ENCODE measurements at places on chromosomes 1 and 21.

GRCh38 chr1:242056988-242057744 is 58.3 kb upstream of the MAP1LC3C start:
- DNase-seq = no peak

GRCh38 chr1:41892301-41892781 is 26.4 kb downstream of the HIVEP3 start:
- no peak for DNase-seq

DNA sequence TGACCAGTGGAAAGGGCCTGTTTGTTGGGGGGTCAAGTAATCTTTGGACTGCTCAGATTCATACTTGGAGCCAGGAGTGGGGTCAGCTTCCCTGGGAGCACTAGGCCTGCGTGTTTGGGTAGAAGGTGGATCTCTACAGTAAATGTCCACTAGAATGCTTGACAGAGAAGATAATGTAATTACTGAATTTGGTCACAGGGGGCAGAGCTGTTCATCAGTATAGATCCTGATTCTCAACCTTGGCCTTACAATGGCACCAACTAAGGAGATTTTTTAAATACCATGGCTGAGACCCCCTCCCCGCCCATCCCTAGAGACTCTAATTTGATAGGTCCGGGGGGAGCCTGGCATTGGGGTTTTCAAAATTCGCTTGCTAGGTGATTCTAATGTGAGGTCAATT is 217.5 kb upstream of the PLXNA2 start:
- DNase-seq = no peak

DNA sequence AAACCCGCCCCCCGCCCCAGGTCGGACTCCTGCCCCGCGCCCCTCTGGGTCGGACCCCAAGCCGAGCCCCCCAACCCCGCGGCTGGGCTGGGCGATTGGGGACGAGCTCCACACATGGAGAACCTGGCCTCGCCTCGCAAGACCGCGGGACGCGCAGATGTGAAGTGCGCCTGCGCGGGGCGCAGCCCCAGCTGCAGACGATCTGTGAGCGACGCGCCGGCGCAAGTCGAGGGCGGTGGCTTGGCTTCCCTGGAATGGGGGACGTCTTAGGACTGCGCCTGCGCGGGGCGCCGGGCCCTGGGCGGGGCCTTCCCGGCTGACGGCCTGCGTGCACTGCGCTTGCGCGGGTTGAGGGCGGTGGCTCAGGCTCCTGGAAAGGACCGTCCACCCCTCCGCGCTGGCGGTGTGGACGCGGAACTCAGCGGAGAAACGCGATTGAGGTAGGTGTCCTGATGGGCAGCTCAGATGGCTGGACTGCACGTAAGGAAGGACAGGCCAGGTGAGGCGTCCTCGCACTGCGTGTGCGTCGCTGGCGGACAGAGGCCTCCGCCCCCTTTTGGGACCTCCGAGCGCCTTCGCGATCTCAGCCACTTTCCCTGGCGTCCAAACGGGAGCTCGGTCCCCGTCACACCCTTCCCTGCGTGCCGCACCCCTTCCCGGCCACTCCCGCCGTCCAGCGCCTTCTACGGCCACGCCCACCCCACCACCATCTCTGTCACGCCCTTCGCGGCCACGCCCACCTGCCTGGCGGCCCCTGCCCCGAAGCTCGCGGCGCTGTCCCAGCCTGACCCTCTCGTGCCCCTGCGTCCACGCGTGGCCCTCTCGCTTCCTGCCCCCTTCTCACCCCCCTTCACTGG is at the start of gene PRMT2:
Gene PRMT2, plus strand, starts transcription at position 351 of the 857 bp plus-strand sequence. CDS start 1,278 bp downstream, outside the sequence.
- DNase-seq = peak; percentile 98

- no peak for DNase-seq
These were observed 19.1 kb upstream of the LYST start for GRCh38 chr1:235885655-235886262.

DNA sequence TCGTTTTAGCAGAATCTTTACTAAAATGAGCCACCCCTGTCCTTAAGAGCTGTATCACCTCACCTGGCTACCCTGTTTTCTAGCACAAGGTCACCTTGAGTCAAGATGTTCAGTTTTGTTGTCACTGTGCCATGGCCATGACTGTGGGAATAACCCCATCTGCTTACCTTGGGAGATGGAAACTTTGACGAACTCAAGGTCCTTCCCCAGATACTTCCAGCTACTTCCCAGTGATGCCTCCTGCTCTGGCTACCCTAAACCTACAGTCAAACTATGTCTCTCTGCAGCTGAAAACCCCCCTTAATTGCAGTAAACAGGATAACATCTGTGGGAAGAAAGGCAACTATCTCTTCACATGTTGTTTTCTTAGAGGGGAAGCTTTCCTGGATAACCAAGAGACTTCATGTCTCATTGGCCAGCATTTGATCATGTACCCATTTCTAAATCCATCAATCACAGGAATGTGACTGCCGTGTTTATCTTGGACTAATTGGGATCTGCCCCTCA is 89.5 kb upstream of the C1orf21 start:
- DNase-seq = no peak

DNA sequence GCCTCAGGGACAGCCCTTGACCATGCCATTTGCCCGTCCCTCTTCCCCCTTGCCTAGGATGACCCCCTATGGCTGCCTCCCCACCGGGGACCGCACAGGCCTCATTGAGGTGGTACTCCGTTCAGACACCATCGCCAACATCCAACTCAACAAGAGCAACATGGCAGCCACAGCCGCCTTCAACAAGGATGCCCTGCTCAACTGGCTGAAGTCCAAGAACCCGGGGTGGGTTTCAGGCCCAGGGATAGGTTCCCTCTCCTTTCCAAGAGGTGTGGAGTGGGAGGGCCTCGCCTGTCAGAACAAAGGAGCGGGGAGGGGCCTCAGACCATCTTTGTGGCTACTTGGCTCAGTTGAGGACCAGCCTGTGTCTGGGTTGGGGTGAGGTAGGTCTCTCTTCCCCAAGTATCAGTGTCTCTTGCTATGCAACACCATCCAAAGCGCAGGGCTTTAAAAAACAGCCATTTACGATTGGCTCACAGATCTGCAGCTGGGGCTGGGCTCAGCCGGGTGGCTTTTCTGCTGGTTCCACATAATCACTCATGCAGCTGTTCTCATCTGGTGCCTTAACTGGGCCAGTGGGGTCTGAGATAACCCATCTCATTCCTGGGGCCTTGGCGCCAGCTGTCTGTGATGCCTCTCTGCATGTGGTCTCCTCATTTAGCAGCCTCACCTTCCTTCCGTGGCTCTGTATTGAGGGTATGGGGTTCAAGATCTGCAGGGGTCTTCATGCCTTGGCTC is 71.7 kb downstream of the PIK3CD start:
- DNase-seq = no peak

DNA sequence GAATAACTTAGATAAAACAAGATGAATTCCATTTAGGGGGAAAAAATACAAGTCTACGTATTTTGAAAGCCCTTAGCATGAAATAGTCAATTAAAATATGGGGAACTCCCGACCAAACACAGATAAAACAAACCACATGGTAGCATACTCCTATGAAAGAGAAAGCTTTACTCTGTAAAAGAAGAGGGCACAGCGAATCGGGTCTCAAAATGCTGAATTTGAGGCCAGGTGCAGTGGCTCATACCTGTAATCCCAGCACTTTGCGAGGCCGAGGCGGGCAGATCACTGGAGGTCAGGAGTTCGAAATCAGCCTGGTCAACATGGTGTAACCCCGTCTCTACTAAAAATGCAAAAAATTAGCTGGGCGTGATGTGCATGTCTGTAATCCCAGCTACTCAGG is 116.9 kb upstream of the TIAM1 start:
- no peak for DNase-seq

DNA sequence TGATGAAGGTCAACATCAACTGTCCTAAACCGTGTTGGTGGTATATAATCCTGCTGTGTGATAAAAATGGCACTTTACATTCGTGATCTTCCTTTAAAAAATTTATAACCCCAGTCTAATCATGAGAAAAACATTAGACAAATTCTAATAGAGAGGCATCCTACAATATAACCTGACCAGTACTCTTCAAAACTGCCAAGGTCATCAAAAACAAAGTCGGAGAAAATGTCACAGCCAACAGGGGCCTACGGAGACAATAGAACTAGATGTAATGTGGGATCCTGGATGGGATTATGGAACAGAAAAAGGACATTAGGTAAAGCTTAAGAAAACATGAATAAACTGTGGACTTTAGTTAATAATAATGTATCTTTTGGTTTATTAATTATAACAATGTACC is 25.0 kb downstream of the CDKN2C start:
- DNase-seq = no peak

DNA sequence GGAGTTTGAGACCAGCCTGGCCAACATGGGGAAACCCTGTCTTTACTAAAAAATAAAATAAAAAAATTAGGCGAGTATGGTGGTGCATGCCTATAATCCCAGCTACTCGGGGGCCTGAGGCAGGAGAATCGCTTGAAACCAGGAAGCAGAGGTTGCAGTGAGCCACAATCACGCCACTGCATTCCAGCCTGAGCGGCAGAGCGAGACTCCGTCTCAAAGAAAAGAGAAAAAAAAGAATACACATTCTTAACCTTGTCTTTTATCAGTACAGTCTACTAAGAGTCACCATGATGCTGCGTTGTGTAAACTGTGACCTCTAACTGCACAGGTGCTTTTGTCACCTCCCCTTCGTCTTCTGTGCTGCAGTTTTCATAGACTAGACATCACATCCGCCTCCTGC is 37.2 kb downstream of the PCNT start:
- DNase-seq = no peak

DNA sequence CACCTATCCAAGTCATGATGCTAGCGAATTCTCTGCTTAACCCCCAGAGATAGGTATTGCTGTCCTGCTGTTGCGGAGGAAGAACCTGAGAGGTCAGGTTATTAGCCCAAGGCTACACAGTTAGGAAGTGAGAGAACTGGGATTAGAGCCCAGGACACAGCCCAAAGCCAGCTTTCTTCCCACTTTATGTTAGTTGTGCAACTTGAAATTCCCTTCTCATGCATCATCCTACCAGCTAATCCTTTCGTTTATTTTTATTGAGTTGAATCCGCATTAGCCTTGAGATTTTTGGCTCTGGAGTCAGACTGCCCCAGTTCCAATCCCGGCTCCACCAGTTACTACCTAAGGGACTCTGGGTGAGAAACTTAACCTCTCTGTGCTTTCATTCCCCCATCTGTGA is 65.4 kb downstream of the PLEKHA6 start:
- no peak for DNase-seq

DNA sequence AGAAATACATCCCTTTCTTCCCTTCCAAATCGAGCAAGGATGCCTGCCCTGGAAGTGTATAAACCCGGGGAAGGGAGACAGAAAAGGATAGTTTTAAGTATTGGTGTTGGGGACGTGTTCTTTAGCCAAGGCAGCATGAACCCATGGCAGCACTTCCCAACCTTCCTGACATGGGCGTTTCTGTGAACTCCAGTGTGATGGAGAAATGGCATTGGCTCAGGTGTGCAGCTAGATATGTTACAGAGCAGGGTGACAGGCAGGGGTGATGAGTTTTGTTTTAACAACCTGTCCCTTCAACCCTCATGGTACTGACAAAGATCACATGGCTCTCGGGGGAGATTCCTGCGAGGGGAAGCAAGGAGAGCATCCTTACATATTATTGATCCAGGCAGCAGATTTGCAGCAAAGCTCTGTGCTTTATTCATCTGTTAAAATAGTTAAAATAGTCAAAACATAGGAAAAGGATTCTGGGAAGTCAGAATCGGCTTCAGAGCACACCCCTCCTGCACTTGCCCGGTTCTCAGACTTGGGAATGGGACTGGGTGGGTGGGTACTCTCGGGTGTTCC is 4.0 kb downstream of the MX1 start:
- no peak for DNase-seq

DNA sequence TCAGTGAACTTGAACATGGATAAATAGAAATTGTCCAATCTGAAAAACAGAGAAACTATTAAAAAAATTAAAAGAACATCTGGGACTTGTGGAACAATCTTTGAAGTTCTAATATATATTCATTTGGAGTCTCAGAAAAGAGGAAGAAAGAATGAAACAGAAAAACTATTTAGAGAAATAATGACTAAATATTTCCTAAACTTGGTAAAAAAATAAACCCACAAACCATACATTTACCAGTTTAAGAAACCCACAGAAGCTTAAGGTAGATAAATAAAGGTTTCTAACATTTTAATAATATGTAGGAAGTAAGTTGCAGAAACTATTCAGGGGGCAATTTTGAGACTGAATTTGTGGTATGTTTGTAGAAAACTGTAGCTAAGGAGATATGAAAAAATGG is 437.8 kb downstream of the PTBP2 start:
- no peak for DNase-seq

- DNase-seq = no peak
These were observed 75.4 kb downstream of the CENPF start for GRCh38 chr1:214678386-214678785.

- no peak for DNase-seq
These were observed 284.5 kb downstream of the ASTN1 start for GRCh38 chr1:176879784-176880620.

DNA sequence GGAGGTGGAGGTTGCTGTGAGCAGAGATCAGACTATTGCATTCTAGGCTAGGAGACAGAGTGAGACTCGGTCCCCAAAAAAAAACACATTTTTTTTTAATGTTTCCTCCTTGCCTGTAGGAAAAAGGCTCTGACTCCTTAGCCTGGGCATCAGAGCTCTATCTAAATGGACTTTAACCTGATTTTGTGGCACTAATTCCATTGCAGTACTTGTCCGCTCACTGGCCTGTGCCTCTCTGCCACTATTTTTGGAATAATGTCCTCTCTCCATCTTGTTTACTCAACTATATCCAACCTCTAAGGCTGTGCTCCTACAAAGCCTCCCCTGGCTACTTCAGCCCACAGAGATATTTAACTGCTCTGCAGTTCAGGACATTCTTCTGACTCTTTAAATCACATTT is 26.5 kb downstream of the METTL18 start:
- no peak for DNase-seq

GRCh38 chr1:217770918-217771317 is 139.8 kb downstream of the SPATA17 start:
- no peak for DNase-seq

DNA sequence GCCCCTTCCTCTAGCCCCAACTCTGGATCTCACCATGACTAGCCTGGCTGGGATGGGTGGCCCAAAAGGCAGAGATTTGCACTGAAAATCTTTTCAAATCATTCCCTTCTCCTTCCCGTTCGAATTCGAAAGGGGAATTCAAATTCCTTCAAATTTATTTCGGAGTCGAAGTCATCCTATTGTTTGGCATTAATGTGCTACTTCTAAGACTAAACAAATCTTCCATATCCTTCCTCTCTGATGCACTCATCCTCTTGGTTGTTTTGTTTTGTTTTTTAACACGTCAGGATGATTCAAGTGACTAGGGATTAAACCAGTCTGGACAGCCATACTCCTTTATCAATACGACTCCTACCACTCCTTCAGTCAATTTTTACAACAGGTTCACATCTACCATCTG is 95.5 kb upstream of the SGIP1 start:
- DNase-seq = no peak

GRCh38 chr1:150151291-150152181 is 1.8 kb downstream of the PLEKHO1 start:
- peak; percentile 80 for DNase-seq

GRCh38 chr1:89708751-89709375 is 75.9 kb downstream of the LRRC8C start:
- DNase-seq = no peak
